Activated gamma-delta T cell treated with Interleukin-2 at 50 U/mL for 16 hours (primary cell): ENCODE measurements at places on chromosomes 12 and 14.

- DNase-seq = no peak
These were observed 77.0 kb downstream of the STON2 start for GRCh38 chr14:81323093-81323492.

- DNase-seq = no peak
These were observed 191.3 kb downstream of the ALG10B start for GRCh38 chr12:38507839-38508238.

DNA sequence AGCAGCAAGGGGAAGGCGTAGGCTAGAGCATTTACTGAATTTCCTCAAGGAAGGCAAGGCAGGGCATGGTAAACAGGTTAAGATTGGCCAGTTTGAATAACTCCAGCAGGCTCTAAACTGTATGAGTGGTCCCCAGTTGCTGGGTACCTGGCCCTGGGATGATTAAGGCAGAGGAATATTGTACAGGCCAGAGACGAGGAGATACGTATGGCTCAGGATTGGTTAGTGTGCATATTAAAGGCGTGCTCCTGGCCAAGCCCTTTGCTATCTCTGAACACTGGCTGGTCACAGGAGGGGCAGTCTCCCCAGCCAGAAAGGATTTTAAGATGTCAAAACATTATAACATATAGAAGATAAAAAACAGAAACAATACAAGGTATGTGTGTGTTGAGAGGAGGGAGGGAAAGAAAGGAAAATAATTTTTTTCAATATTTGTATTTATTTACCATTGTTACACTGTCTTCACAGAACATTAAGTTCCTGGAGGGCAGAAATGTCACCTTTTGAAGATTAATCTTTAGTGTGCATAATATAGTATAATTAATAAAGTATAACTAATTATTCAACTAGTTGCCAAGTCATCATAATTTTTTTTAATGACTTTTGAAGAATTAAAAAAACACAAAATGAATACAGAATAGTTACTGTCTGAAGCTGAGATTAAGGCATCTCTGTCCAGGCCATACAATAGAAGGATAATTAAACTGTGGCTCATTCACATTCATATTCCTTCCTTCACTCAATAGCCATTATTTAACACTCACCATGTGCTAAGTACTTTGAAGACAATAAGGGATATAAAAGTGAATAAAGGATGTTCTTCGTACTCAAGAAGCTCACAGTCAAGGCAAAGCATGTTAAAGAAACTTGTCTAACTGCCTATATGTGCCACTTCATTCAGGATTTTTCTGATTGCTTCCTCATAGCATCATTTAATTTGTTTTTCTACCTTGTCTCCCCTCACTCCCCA is 41.9 kb downstream of the DCP1B start:
- DNase-seq = no peak

GRCh38 chr12:104676636-104677035 is 219.9 kb downstream of the CHST11 start:
- no peak for DNase-seq

DNA sequence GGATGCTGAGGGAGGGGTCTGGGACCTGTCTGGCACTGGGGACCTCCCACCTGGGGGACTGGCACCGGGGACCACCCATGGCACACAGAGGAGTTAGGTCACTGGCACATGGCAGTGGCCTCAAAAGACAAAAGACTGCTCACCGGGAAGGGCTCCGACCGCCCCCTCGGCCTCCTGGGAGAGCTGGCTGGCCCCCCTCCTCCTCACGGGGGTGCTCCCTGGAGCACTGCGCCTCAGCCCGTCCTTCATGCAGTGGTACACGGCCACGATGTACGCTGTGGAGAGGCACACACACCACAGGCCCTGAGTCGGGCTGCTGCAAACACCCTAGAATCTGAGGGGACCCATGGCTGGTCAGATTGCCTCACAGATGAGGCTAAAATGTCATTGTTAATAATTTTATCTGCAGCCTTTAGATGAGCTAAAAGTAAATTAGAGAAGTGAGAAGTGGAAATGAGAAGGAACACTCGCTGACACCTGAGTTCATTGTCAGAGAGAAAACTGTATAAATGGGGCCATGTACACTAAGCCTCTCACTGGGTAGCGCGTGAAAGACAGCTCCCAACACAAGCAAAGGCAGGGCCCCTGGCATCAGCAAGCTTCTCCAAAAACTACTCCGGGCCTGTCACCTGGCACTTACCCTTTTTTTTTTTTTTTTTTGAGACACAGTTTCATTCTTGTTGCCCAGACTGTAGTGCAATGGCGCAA is 14.1 kb downstream of the P2RX2 start:
- no peak for DNase-seq

DNA sequence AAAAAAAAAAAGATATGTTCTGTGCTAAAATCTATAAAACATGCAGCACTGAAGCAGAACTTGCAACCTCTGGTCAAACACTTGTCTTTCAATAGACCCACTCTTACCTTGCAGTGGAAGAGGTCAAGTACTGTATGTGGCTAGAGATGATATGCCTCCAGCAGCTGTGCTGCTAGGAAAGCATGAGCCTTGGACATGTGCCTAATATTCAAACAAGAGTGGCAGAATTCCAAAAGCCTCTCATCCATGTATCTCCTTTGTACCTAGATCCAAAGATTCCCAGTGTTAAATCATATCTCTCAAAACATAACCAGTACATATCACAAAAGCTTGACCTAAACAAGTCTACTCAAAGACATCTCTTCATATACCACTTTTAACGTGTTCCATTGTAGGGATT is 105.0 kb upstream of the CPNE8 start:
- no peak for DNase-seq

DNA sequence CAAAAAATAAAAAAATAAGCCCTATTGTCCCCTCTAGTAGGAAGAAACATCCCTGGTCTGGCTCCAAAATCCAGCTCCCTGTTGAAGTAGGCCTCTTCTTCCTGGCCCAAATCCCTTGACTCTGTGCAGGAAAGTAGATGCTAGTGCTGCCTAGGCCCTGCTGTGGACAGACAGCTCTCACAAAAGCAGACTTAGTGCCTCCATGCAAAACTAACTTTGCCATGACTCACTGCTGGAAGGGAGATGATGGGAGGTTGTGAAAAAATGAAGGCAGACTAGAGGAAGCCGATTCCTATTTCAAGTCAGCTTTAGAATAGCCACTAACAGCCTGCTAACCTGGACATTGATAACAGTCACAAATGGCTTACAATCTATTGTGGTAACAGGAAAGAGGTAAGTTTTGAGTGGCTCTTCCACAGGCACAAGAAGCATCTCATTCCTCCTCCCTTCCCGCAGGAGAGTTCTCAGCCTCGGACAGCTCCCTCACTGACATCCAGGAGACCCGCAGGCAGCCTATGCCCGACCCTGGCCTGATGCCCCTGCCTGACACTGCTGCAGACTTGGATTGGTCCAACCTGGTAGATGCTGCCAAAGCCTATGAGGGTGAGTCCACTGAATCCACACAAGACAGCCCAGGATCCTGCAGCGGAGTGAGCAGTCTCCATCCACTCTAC is 198.9 kb upstream of the RGS6 start:
- DNase-seq = no peak

DNA sequence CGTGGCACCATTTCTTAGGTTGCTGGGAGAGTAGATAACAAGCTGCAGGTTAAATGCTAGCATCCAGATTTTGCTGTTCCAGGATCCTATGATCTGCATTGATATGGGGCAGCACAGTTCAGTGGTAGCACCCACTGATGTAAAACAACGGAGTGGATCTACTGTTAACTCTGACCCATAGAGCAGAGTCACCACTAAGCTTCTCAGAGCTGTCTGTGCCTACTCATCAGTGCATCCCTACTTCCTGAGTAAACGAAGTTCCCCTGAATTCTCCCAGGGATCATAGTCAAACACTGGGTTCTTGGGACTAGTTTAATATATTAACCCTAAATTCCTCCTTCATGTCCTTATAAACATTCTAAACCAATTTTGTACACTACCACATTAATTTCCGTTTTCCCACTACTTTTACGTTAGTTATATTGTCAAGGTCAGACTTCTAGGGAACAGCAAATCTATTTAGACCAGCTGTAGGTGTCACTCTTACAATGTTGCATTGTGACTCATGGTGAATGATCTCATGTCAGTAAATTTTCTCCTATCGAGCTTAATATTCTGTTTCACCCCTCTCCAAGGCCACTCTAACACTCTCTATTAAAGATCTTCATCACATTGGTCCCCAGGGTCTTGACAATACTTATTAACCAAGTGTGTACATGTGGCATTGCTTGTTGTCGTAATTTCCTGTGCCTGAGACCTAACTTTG is 10.3 kb downstream of the RERGL start:
- no peak for DNase-seq

- DNase-seq = no peak
These were observed 121.5 kb downstream of the PRKD1 start for GRCh38 chr14:29806124-29806517.

DNA sequence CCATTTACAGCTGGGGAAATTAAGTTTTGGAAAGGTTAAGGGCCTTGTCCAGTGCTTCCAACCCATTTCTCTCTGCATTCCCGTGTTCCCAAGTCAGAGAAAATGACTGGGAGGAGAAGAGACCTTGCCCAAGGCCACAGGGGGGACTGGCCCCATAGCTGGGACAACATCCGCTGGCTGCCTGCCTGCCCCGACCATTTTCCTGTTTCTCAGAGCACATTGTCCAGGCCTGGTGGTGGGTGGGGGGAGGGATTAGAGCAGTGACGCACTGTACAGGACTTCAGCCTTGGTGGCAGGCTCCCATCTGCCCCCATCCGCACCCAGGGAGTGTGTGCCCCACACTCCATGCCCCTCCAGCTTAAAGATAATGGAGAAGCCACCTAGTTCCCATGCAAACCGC is 27.7 kb downstream of the DIO3 start:
- no peak for DNase-seq

DNA sequence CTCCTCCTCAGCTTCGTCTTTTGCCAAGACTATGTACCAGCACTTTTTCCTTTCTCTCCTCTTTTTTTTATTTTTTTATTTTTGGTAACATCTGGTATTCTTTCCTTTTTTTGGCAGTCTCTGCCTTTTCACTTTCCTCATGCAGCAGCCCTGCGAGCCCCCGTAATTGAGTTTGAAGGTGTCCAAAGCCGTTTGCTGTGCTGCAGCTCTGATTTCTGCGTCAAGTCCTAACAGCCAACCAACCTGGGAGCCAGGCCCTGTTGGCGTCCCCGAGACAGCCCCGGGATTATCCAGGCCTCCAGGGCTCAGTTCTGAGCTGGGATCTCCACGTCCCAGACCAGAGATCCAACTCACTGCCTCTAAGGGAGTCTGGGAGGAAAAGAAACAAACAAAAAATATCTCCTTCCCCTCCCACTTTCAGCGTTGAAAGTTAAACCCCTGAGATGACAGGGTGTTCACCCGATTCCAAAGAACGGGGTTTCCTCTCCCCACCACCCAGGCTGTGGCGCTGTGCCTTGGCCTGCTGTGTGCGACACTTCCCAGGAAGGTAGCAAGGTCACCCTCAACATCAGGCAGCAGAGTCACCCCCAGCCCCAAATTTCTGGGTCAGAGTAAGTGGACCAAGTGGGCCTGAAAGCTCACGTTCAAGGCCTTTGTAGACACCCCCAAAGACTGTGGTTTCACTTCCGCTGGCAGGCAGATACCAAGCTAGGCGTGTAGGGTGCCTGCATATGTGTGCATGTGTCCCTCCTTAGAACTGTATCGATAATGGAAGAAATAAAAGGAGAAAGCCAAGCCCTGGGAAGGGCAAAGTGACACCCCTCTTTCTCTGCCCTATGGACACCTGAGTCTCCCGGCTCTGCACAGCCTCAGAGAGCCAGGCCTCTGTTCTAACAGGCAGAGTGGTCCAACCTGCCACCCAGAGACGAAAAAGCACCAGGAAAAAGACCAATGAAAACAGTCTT is 11.1 kb downstream of the BCL11B start:
- DNase-seq = peak; percentile 66

- no peak for DNase-seq
These were observed 69.7 kb downstream of the MGAT4C start for GRCh38 chr12:86186449-86186848.

- DNase-seq = peak; percentile 42
These were observed 721 bp downstream of the CABP1 start for GRCh38 chr12:120640861-120641833.

DNA sequence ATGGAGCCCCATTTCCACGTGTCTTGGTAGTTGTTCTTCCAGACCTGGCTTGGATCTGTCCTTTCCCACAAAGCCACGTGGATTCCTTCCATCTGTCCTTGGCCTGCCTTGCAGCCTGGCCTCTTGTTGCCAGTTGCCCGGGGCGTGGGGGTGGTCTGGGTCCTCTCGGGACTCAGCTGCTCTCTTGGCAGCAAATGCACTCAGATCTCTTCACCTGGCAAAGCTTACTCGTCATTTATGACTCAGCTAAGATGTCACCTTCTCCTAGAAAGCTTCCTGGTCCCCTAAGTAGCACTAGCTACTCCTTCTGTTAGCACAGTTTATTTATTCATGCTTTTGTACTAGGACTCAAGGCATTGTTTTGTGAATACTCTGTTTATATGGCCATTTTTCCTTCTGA is 13.6 kb downstream of the PLEKHG3 start:
- DNase-seq = no peak

GRCh38 chr14:72521968-72522741 is 371.7 kb downstream of the DPF3 start:
- DNase-seq = no peak

DNA sequence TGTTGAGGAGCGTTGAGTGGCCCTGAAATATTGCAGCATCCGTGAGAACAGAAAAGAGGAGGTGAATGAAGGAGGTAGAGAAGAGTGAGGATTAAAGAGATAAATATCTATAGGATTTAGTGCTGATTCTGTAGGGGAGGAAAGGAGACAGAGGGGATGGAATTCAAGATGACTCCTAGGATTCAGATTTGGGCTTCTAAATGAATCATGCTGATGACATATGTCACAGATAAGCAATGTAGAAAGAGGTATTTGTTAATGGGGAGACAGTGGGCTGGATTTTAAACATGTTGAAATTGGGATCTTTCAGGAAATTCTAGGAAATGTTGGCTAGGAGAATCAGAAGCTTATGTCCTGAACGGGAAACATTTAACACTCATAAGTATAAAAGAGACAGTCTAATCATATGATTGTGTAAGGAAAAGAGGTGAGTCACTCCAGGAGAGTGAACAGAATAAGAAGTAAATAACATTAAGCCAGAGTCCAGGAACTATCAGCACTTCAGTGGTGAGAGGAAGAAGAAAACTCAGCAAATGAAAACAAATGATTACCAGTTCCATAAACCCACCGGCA is 58.1 kb upstream of the DIO2 start:
- DNase-seq = no peak

GRCh38 chr14:47988175-47988574 is 312.8 kb upstream of the MDGA2 start:
- DNase-seq = no peak

GRCh38 chr12:966724-967123 is 17.2 kb upstream of the RAD52 start:
- DNase-seq = no peak

DNA sequence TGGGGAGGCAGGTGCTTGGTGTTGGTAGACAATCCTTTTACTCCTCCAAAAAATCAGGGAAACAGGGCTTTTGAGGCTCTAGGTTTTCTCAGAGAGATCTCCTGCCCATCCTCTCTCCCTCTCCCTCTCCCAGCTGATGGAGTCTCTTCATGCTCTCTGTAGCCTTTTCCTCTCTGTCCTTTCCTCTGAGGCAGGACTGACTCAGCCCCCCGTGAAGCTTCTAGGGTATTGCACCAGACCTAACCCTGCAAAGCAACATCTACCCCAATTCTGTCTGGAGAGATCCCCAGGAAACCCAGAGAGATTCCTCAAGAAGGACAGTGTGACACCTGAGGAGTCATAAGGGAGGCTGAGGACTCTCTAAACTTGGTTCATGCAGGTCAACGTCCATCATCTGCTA is 66.4 kb downstream of the CRACR2A start:
- DNase-seq = no peak

GRCh38 chr14:54173802-54174201 is 217.2 kb upstream of the BMP4 start:
- no peak for DNase-seq

- no peak for DNase-seq
These were observed 202.8 kb downstream of the NUAK1 start for GRCh38 chr12:105935981-105936380.
